Ovary (tissue), 10 donors: ENCODE measurements at places on chromosomes 3 and 15.

GRCh38 chr15:27238209-27238608 lies 267.2 kb downstream of the GABRG3 start:
- no peak for DNase-seq

- DNase-seq, result no peak
Measured at GRCh38 chr3:111762537-111762936, 96.5 kb upstream of the PHLDB2 start.

- no peak for DNase-seq
Measured at GRCh38 chr15:43410572-43411214, 39.8 kb downstream of the TUBGCP4 start.

- DNase-seq, result no peak
Measured at GRCh38 chr3:177944228-177944661, 592.0 kb upstream of the KCNMB2 start.

GRCh38 chr3:177622520-177622919 lies 425.2 kb upstream of the TBL1XR1 start:
- DNase-seq, result no peak

GRCh38 chr3:59082106-59082505 lies 32.3 kb upstream of the CFAP20DC start:
- no peak for DNase-seq

DNA sequence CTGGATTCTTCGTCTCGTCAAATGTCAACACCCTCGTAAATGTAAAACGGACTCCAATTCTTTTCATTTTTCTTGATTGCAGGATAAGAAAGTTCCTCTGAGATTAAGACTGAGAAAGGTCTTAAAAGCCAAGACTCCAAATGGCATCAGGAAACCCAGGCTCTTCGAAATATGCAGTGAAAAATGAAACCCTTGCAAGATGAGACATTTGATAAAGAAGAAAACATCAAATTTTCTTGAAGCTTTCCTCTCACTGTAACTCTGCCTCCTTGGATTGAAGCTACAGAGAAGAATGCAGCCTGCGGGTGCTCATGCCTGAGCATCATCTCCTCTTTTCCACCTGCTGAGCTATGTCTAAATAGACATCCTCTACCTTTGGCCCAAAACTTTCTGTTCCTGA lies 342.4 kb upstream of the THBS1 start:
- no peak for DNase-seq
